ENCODE measurements at places on chromosomes 1 and 21. TPM values are rescaled to one million over a fixed set of nuclear protein-coding genes. Genes with fewer than 3 reads are reported as not detected.
A peak's percentile ranks its signal among the peaks of the same experiment; 100 is the strongest.

Gene DYRK3
- total RNA-seq = 8.8 TPM

Gene AHCYL1
- total RNA-seq = 75.9 TPM

Gene C1orf185
- total RNA-seq = not detected

Gene OR10Z1
- total RNA-seq = not detected

Gene GJA5
- total RNA-seq = 59.9 TPM

Gene TBX19
- total RNA-seq = 1.2 TPM

- no peak for DNase-seq
Observed at GRCh38 chr1:172823534-172823933, 164.6 kb downstream of the FASLG start.

DNA sequence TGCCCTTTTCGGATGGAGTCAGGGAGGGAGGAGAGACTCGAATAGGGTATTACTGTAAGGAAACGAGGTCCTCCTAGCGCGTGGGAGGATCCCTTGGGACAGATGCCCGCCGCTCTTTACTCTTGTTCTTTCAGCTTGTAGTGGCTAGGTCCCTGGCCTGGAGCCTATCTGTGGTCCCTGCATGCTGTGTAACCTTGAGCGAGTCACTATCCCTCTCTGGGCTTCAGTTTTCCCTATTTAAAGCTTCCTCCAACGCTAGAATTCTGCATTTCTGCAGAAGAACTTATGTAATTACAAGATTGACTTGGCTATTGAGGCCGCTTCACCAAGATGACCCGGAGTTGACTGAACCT lies 744 bp downstream of the MIER1 start:
- DNase-seq = no peak

- no peak for DNase-seq
Observed at GRCh38 chr1:44512313-44512885, 107.3 kb downstream of the RNF220 start.

- no peak for DNase-seq
Observed at GRCh38 chr1:11845641-11846335, 1.8 kb downstream of the NPPA start.

DNA sequence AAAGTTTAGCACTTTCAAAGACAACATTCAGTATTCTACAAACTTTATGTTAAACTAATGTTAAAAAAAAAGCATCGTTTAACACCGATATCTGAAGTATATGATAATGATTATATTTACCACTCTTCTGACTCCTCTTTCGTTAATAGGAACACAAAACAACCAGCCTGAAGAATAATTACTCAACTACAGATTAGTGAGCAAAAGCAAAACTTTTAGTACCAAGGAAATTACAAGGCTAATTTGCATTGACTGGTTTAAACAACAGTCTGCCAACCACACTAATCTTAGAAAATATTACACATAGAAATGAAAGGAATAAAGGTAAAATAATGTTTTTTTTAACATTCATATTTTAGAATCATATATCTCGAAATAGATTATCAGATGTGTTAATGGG lies 500.7 kb downstream of the LMO4 start:
- DNase-seq = no peak

DNA sequence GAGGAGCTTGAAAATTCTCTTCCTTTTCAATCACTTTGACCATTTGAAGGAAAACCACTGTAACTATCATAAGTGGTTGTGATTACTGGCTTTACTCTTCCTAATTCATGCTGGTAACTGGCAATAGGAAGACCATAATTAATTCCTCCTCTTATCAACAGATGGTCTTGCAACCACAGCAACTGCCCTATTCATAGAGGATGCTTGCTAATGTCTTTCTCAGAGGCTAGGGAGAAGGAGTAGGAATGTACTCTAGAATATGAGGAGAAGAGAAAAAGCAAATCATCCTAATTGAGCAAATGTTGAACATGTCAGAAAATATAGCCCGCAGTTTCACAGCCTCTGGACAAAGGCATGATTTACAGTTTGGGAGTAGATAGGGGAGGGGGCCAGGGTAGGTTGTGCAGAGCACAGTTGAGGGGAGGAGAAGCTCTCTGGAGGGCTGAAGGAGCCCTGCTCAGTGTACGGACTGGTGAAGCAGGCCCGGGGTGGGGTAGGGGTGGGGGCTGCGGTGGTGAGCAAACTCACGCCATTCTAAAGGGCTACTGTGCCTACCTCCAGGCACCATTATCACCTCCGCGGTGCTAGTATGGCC lies 192.9 kb downstream of the PCP4 start:
- DNase-seq = no peak

DNA sequence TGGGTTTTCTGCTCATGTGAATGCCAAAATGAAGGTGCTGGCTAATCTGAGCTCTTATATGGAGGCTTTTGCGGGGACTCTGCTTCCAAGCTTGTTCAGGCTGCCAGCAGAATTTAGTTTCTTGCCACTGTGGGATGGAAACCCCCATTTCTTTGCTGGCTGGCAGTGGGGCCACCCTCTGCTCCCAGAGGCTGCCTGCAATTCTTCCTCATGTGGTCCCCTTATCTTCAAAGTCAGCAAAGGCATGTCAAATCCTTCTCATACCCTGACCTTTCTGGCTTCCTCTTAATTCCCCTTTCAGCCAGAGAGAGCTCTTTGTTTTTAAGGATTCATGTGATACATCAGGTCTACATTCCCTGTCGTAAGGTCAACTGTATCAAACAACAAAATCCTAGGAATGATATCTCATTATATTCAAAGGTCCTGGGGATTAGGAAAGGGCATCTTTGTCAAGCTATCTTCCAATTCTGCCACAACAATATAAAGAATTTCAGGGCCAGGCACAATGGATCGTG lies 5.2 kb upstream of the GPR161 start:
- DNase-seq = no peak

GRCh38 chr21:38643404-38644023 lies 145.2 kb upstream of the ERG start:
- DNase-seq = no peak

- no peak for DNase-seq
Observed at GRCh38 chr1:75861831-75862230, 65.1 kb downstream of the MSH4 start.

- no peak for DNase-seq
Observed at GRCh38 chr1:182768963-182769362, 20.6 kb upstream of the NPL start.

GRCh38 chr1:1943834-1944570 lies 24.9 kb upstream of the TMEM52 start:
- DNase-seq = peak; percentile 57

DNA sequence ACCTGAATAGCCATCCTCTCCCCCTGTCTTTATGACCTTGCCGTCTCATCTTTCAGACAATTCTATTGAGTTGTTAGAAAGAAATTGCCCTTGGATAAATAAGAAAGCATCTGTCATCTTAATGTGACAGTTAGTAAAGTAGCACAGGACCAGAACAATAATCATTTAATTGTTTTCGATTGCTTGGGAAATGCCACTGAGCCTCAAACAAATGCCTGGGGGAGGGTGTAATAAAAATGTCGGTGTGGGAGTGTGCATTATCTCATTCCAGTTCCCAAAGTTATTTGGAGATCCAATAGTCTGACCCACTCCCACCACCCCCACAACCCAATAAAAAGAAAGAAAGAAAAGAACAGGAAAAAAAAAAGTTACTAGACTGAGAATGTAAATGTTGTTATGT lies 509.3 kb upstream of the LRRC7 start:
- DNase-seq = no peak

DNA sequence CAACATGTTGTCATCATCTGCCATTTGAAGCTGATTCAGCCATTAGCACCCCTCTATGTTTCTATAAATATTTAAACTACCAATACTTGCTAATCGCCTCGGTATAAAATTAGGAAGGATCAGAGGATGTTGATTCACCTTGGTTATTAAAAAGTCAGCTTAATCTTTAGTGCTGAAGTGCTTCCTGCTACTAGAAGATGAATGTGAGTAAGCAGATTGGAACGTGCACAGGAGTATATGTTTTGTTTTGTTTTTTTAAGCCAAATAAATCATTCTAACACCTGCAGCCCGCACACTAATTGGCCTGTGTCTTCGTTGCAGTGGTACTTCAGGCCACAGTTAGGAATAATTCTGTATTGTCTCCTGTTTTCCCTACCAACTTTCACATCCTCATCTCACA lies 485.7 kb downstream of the AJAP1 start:
- DNase-seq = no peak

Measured in upper lobe of left lung (tissue), 6 donors.